ENCODE measurements at places on chromosomes 2 and 18.

DNA sequence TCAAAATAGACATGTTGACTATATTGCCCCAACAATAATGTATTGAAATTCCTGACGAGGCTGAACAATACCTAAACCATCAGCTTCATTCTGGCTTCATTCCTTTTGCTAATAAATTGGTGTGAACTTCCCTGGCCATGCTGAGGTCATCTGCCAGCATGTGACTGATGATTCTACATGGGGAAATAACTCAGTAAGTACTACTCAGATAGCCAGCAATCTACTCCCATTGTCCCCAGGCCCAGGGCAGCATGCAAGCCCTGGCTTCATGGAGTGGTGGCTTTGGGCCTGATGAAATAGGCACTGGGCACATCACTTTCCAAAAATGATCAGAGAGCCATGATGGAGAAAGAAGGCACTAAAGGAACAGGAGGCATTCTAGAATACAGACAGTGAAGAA lies 468.5 kb upstream of the PIK3C3 start:
- no peak for DNase-seq

DNA sequence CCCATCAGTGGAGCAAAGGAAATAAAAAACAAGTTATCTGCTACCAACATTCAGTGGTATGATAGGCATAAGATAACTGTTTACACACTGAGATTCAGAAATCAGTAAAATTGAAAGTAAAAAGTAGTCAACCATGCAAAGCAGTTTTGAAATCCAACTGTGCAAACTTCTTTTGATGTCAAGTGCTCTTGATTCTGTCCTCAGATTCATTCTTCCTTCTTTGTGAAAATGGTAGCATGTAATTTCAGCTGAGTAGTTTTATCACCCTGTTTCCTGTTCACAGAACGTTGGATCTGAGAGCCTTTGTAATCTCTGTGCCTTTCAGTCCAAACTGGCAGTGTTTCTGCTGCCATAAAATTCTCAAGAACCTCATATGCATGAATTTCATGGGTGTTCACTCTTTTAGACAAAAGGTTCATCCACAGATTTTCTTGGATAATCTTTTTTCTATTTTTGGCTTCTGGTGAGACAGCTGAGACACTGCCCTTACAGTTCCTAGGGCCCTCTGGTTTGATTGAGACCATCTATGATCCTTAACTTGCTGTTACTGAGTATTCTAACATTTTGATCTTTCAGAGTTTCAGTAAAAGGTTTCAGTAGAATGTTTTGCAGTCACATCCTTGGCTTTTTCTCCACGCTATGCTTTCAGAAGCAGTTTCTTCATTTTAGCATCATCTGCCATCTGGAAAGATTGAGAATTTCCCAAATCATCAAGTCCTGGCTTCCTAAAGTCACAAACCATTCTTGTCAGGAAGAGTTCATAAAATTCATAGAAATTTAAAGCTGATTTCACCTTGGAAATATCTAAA lies 272.3 kb upstream of the EPHA4 start:
- DNase-seq: no peak

- no peak for DNase-seq
Measured at GRCh38 chr18:56076723-56077122, 488.7 kb upstream of the TCF4 start.

GRCh38 chr18:51523671-51524070 lies 326.2 kb upstream of the MEX3C start:
- no peak for DNase-seq

DNA sequence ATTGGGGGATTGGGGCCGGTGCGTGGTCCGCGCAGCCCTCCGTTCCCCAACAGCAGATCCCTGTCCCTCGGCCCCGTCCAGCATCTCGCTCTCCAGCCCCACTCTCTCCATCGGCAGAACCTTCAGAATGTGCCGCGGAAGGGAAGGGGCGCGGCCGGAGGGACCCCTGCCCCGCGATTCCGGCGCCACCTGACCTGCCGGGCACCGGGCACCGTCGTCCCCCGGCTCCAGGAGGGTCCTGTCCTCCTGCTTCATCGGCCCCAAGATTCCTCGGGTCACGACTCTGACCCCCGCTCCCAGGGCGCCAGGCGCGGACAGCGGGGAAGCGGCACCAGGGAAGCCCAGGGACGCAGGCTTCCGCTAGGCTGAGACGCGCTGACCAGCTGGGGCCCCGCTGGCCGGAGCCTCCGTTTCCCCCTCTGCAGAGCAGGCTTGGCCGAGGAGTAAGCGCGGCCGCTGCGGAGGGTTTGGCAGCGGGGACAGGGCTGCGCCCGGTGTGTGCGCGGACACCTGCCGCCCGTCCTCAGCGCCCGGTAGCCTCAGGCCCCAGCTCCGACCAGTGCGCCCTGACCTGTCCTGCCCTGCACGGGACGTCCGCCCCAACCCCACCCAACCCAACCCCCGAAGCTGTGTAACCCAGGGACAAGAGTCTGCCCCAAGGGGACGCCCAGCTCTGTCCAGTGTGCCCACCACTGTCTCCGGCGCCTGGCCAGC lies 16.8 kb upstream of the BOK start:
- no peak for DNase-seq

GRCh38 chr18:12515550-12515949 lies 107.8 kb downstream of the PRELID3A start:
- no peak for DNase-seq

DNA sequence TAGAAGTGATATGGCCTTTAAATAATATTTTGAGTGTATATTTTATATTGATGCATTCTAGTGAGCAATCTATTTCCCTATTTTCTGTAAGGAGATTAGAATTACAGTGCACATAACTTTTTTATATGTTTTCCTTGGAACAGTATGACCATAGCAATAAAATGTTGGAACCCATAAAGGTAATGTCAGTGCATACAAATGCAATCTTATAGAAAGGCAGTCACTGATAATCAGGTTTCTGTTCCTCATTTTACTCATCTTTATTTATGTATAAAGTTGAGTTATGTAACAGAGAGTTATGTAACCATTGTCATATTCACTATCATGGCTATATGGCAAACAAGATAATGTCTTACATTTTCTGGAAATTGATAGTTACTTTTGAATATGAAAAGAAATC lies 179.9 kb upstream of the NETO1 start:
- DNase-seq: no peak

GRCh38 chr2:147718831-147719230 lies 126.0 kb upstream of the ACVR2A start:
- DNase-seq: no peak

DNA sequence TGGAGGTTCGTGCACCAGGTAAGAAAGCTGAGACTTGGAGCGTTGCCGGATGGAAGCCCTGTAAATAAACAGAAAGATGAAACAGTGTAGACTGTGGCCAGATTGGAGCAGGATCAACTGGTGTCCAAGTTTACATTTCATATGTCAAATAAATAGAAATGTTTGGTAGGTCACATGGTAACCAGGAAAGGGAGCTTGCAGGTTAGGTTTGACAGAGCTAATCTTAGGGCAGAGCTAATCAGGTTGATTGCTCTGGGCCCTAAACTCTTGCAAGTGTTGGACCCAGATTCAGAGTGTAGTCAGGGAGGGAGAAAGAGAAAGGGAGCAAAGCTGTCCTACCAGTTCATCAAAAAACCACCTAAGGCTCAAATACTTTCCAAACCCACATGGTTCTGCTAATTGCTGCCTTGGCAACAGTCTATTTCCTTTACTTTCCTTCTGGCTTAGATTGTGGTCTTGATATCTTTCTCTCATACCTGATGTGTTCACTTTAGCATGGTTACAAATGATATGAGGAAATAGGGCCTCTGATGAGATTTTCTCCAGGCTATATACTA lies 63.2 kb downstream of the G6PC2 start:
- DNase-seq: no peak

GRCh38 chr2:104702031-104702850 lies 151.7 kb upstream of the POU3F3 start:
- DNase-seq: no peak

DNA sequence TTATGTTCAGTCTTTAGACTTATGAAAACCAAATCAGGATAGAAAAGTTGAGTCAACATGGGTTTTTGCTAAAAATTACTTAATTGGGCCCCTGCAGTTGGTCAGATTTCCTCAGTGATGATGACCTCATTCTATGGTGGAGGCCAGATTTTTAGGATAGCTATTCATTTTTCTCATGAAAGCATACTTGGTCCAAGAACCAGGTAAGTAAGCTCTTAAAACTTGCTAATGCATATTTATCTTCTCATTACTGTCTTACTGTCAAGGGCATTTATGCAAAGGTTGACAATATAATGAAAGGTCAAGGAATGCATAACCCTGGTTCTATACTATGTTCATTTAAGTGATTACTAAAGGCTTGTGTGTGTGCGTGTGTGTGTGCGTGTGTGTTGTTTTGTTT lies 650.6 kb downstream of the SATB2 start:
- no peak for DNase-seq

GRCh38 chr2:238864207-238865014 lies 16.5 kb downstream of the TWIST2 start:
- peak; percentile 95 for DNase-seq
